ENCODE measurements at places on chromosomes 2 and 18.

GRCh38 chr18:48590678-48591077, 51.8 kb downstream of the CTIF start:
- DNase-seq = no peak

GRCh38 chr2:157540102-157540501, 88.6 kb downstream of the ACVR1C start:
- DNase-seq = no peak

GRCh38 chr2:233354971-233355574, 779 bp downstream of the DGKD start:
- no peak for DNase-seq

GRCh38 chr18:5518899-5519371, 24.9 kb downstream of the EPB41L3 start:
- DNase-seq = no peak

DNA sequence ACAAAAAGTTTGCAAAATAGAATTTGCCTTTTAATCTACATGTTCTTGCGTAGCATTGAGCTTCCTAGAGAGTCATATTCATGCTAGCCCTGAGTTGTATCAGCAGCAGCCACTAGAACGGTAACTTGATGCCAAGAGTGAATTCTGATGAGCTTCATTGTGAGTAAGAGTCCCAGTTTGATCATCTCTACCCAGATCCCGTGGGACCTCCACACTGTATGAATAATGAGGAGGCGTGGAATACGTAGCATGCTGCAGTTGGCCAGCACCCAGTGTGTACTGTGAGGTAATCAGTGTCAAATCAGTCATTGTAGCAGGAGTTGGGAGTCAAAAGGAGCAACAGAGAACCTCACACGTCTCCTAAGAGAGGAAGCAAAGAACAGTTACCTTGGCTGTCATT, 197.9 kb downstream of the NEDD4L start:
- DNase-seq = no peak

- DNase-seq = no peak
Observed at GRCh38 chr2:10222-10875, 36.0 kb downstream of the FAM110C start.

GRCh38 chr2:44181648-44182047, 13.0 kb downstream of the PPM1B start:
- no peak for DNase-seq

GRCh38 chr2:168220965-168221819, 26.2 kb downstream of the STK39 start:
- no peak for DNase-seq

- DNase-seq = no peak
Observed at GRCh38 chr2:166167449-166167848, 39.6 kb upstream of the SCN1A start.

- no peak for DNase-seq
Observed at GRCh38 chr2:74552914-74553811, 579 bp downstream of the LOXL3 start.

- DNase-seq = no peak
Observed at GRCh38 chr18:69944436-69944835, 3.2 kb downstream of the CD226 start.

DNA sequence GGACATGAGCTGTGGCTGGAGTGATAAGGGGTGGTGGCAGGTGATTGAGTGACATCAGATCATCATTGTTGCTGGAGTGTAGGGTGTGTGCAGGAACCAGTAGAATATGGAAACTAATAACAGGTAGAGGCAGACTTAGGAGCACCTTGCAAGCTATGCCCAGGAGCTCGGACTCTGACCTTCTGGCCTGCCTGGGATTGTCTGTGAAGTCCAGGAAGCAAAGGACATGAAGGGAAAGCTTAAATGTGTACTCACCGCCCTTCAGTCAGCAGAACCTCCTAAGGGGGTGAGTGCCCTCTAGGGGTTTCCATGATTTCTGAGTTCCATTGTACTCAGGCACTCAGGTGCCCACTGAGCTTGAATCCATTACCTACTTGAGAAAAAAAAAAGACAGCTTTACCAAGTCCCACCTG, 104.2 kb downstream of the CRIM1 start:
- no peak for DNase-seq

DNA sequence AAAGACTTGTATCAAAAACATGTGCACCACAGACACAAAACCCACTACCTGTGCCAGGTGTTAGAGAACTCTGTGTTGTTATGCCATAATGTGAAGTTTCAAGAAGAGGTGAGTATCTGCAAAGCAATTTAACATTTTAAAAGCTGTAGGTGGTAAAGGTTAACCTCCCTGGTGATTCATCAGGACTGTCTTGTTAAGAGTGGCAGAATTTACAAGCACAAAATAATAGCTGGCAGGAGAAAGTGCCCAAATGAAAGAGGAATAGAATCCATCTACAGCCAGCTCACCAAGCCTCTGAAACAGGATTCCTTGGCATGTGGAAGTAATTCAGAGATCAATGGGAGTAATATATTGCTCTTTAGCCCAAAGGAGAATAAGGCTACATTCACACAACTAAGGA, 230.7 kb downstream of the AFF3 start:
- no peak for DNase-seq

- no peak for DNase-seq
Observed at GRCh38 chr2:45729753-45730512, 78.5 kb downstream of the PRKCE start.

DNA sequence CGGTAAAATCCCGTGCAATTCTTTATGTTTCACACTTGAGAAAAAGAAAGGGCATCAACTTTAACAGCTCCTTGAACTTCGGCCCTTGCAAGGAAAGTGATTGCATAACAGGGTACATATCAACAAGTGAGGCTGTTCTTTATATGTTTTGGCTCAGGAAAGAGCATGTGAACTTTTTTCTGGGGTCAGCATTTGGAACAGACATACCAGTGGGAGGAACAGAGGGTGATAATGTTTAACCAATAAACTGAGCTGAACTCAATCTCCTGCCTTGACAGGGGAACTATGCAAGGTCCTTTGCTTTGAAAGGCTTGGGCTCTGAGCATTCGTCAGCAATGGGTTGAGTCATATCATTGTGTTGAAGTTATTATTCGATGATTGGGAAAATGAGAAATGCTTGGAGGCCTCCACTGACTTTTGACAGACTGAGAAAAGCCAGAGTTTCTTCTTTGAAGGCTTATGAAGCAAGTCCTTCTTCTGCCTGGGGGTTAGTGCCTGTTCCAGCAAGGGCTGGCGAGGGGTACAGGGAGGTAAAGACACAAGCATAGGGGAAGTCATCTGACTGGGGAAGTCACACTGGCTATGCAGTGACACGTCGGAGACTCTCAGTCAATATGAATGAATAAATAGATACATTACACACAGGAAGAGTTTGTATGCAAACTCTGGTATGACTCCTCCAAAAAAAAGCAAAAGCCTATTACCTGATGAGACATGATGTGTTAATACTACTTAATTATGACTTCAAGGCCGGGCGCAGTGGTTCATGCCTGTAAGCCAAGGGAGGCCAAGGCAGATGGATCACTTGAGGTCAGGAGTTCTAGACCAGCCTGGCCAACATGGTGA, 57.2 kb downstream of the CYB5A start:
- DNase-seq = no peak

GRCh38 chr2:142742371-142743214, 134.9 kb upstream of the KYNU start:
- DNase-seq = no peak

DNA sequence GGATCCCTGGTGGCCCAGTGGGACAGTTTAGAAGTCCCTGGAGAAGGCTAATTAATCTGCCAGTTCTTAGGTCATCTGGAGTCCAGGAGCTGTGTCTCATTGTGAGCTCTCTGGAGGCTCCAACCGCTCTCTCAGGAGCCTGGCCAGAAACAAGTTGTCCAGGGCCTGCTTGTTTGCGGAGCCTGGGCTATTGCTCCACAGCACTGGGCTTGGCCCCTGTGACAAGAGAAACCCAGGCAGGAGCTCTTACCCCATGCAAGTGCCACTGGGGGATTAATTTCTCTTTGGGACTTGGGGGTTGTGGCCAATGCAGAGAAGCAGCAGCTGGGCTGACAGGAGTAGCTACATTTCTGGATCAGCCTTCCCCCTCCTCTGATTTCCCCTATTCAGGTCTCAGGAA, 24.5 kb upstream of the TNP1 start:
- DNase-seq = no peak

Data from liver (tissue), 10 donors.